ENCODE measurements at places on chromosomes 13 and 19. TPM values are rescaled to one million over a fixed set of nuclear protein-coding genes. Genes with fewer than 3 reads are reported as not detected.

The SLC7A1 gene
- polyA plus RNA-seq: 18.8 TPM

DNA sequence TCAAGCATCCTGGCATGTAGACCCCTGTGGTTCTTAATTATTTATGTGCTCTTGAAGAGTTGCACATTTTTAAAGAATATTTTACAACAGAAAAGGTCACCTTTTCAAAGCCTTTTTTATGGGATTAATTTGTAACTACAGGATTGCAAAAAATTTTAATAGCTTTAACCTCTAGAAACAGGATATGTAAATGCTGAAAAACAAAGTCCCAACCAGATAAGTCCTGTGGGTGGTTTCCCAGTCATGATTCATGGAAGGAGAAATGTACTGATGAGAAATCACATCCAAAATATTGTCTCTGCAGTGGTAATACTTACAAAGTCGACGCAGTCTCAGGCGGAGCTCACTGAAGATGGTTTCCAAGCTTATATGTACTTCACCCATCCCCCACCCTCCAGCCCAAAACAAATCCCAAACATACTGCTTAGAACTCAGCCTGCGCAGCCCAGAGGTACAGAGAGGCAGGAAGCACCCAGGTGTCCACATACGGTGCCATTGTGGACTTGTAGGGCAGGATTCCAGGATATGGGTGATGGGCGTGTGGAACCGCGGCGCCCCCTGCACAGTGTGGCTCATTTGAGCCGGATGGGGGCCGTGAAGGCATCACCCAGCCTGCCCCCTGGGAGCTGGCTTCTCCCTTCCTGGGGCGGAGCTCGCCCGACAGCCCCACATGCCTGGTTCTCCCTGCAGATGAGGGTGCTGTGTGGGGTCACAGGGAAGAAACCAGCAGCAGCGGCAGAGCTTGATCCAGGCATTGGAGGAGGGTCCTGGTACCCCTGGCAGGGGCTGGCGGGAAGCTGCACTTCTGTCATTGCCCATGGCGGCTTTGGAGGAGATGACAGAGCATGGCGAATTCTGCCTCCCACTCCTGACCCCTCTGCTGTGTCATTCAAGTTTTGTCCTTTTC is 101.2 kb downstream of the ATP11A start:
- no peak for DNase-seq

DNA sequence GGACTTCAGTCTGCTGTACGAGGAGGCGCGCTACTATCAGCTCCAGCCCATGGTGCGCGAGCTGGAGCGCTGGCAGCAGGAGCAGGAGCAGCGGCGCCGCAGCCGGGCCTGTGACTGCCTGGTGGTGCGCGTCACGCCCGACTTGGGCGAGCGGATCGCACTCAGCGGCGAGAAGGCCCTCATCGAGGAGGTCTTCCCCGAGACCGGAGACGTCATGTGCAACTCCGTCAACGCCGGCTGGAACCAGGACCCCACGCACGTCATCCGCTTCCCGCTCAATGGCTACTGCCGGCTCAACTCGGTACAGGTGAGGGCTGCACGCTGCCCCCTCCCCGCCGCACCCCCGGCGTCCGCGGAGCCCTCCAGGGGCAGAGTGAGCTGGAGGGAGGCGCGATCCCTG is 14.6 kb downstream of the KCTD15 start:
- DNase-seq: no peak

The SEMA6B gene
- polyA plus RNA-seq: 4.0 TPM

The KIR2DL3 gene
- not detected for polyA plus RNA-seq

GRCh38 chr19:33872445-33873320 is 76.0 kb downstream of the KCTD15 start:
- no peak for DNase-seq

DNA sequence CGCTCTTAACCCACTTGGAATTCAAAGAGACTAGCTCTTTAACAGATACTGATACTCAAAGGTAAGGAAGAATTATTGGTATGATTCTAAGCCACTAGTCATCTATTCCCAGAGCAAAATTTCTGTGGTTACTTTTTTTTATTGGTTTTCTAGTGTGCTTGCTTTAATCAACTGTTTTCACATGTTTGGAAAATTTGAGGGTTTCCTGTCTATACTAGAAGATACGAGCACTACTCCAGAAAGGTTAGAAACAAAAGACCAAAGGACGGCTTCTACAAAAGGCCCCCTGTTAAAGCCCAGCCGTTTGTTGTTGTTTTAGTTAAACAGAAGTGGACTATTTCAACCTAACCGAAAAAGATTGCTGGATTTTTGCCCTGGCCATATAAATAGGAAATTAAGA is 18.5 kb upstream of the LPAR6 start:
- no peak for DNase-seq

The EEF1AKMT1 gene
- 18.9 TPM for polyA plus RNA-seq

DNA sequence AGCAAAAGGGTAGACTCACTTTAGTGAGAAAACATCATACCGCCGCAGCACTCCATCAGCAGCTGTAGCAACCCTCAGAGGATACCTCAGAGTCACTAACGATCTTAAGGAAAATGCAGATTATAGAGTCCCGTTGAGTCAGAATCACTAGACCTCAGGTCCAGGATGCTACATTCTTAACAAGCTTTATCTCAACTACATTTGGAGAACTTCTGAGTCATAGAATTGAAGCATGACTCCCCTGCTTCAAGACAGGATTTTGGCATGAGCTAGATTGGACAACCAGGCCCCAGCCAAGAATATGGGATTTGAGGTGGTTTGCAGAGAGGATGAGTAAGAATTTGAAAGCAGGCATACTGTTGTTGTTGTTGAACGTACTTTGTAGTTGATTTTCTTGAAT is 118.9 kb upstream of the UBL3 start:
- no peak for DNase-seq

The FGF22 gene
- 0.35 TPM for polyA plus RNA-seq

- DNase-seq: no peak
Measured at GRCh38 chr13:108911807-108912206, 282.4 kb downstream of the MYO16 start.

DNA sequence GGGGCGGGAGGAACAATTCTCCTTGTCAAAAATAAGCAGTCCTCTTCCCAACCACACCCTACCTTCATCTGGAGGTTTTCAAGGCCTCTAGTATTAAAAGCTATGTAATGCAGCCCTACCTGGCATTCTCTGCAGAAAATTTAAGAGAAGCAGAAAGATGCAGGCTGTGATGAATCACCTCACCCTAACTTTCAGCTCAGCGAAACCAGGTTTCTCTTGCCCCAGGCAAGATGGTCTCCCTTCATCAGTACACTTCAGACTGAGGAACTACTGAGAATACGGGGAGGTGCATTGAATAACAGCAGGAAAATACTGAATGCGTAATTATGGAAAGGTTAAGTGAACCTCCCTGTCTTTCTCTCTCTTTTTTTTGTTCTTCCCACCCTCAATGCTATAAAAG is 437.6 kb upstream of the KLF12 start:
- DNase-seq: no peak

GRCh38 chr13:95745752-95746151 is 68.8 kb downstream of the DNAJC3 start:
- DNase-seq: no peak

DNA sequence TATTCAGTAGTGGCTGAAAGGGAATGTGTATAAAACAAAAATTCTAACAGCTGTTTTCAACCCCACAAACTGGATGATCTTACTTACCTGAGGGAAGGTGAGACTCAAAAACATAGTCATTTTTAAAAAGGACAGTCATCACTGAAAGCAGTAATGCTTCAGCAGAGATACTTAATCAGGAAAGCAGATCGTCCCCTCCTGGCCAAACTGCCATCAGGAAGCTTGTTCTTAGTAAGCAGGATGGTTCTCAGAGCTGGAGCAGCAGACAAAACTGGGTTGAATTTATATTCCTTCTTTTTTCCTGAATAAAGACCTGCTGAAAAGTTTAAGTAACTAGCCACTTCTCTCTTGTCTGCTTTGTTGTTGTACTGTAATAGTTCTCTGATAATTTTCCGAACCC is 1156.5 kb downstream of the OLFM4 start:
- no peak for DNase-seq

DNA sequence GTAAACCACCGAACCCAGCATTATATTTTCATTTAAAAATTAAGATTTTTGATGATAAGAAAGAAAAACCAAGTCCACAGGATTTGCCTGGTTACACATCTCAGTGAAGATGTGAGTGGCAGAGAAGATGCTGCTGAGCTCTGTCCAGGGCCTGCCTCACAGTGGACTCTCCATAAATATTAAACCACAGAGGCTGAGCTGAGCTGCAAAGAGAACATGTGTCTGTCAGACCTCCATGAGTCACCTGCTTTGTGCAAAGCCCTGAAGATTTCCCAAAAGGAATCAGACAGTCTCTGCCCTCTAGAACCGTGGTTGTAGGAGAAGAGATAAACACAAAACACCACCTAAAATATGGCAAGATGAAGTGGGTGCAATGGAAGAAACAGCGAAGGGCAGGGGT is 127.2 kb upstream of the TSC22D1 start:
- DNase-seq: no peak

The SIGLEC9 gene
- 1.9 TPM for polyA plus RNA-seq

All from left renal cortex interstitium (tissue), 4 donors.